ENCODE measurements at places on chromosomes 4 and X. TPM values are rescaled to one million over a fixed set of nuclear protein-coding genes. Genes with fewer than 3 reads are reported as not detected.

- DNase-seq, result no peak
These were observed 1.3 kb downstream of the WDR1 start for GRCh38 chr4:10115271-10115796.

- no peak for DNase-seq
These were observed 26.8 kb downstream of the MGST2 start for GRCh38 chr4:139692309-139693012.

DNA sequence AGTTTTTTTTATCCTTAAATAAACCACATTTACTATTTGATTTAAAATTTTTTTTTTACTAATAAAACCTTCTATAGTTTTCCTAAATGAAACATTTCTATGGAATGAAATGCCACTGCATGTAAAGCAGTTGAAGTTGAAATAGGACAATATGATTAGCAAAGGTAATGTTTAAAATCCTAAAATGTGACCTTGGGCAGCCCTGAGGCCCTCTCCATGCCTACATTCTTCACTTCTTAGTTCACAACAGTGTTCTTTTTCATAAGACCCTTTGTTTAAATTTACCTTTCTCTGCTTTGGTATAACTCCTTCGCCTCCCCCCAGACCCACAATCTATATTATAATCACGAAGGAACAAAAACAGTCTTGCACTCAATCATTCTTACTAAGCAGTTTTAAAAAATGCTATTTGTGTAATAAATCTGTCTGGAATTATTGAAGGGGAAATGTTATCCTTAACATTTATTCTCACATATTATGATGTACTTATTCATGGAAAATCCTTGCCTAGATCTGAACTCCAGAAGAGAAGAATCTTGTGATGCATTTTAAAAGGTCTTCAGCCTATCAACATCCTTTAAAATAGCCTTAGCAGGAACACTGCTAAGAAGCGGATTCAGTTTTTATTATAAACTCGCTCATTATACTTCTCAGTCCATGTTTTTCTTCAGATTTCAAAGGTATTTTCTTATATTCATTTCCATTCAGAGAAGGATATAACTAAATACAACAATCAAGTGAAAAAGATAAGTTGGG, 124.6 kb upstream of the NAP1L5 start:
- no peak for DNase-seq

DNA sequence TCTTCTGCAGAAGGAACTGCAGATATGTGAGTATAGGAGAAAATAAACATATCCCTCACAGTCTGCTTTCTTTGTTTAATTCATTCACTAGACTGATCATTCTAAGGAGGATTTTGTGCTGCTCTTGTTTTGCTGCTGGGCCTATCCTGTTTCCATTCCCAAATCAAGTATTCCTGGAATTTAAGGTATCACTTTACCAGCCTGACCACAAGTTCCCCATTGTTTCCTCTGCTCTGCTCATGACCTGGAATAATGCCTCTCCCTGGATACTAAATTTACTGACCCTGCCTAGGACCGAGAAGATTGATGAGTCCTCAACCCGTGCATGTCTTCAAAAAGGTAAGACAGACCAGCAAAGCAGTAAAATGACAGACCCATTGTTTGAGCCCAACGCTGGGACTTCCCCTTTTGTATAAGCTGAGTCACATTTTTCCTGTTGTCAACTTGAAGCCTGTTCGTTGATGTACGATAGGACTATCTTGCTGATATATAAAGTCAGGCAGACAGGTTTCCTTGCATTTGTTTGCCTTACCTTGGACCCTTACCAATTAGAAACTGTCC, 85.5 kb upstream of the TET2 start:
- DNase-seq, result no peak

DNA sequence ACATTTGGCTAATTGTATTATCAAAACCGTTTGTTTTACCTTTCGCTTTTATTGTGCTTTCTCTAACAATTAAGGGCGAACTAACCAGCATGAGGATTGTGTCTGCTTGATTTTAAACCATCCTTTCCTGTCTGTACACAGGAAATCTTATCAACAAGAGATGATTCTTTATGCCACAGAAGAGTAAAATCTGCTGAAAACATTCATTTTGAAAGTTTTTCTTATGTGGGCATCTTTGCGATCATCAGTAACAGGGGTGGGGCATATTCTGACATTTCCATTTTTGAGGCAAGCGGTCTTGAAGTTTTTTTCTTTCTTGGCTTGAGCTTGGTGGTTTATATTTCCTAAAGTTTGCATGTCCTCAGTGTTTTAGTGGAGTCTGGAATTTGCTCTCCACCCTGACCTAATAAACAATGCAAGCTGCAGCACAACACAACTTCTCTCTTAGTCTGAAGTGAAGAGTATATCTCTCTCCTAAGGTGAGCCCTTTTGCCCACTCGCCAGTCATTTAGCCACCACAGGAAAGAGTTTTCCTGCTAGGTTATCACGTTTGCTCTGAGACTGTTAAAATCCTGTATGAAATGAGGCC, 26.6 kb downstream of the NFKB1 start:
- DNase-seq, result no peak

ZNF185 gene
- polyA plus RNA-seq, result 2.4 TPM

BGN gene
- 109 TPM for polyA plus RNA-seq

ARSJ gene
- polyA plus RNA-seq, result 0.12 TPM

MID2 gene
- polyA plus RNA-seq, result 0.72 TPM

SNX12 gene
- polyA plus RNA-seq, result 28.7 TPM

Measured in spleen (tissue), 13 donors.